ENCODE measurements at places on chromosomes 3 and 15.

DNA sequence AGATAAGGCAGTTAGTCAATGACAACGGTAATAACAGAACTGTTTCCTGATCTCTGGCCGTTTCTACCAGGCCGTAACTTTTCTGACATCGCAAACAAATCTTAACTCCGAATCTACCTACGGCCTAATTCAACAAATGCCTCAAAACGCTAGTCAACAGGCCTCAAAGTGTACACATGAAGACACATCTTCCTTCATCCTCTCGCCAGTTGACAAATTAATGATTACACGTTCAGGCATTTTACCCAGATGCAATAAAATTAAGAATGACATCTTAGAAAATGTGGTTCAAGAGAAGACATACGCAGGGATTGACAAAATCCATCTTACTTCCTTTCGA lies 1.5 kb downstream of the SFMBT1 start:
- H3K27ac ChIP-seq = peak overlapping the region; percentile 94
- H3K27me3 ChIP-seq = no peaks in the 10 kb centered on the region
- no peak for ATAC-seq
- no peaks in the 10 kb centered on the region for H3K36me3 ChIP-seq

DNA sequence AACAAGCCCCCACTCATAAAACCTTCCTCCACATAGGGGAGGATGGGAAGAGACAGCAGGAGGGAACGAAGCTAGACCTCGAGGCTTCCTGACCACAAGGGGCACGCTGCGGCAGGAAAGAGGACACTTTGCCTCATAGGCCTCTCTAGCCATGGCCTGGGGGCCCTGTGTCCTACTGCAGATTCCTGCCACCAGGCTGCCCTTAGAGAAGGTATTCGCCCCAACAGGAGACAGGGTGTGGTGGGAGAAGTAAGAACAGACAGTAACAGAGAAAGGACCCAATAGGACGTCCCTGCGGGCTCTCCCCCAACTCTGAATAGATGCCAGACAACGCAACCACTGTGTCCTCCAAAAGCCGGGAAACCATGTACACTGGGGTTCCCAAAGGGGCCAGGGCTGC lies 36.8 kb downstream of the ADCY5 start:
- H3K36me3 ChIP-seq = no peaks in the 10 kb centered on the region
- H3K4me1 ChIP-seq = peaks cover 23% of the 10 kb centered on the region
- ATAC-seq = peak; percentile 49
- peak overlapping the region; percentile 43 for H3K4me3 ChIP-seq
- H3K27ac ChIP-seq = peak overlapping the region; percentile 92

DNA sequence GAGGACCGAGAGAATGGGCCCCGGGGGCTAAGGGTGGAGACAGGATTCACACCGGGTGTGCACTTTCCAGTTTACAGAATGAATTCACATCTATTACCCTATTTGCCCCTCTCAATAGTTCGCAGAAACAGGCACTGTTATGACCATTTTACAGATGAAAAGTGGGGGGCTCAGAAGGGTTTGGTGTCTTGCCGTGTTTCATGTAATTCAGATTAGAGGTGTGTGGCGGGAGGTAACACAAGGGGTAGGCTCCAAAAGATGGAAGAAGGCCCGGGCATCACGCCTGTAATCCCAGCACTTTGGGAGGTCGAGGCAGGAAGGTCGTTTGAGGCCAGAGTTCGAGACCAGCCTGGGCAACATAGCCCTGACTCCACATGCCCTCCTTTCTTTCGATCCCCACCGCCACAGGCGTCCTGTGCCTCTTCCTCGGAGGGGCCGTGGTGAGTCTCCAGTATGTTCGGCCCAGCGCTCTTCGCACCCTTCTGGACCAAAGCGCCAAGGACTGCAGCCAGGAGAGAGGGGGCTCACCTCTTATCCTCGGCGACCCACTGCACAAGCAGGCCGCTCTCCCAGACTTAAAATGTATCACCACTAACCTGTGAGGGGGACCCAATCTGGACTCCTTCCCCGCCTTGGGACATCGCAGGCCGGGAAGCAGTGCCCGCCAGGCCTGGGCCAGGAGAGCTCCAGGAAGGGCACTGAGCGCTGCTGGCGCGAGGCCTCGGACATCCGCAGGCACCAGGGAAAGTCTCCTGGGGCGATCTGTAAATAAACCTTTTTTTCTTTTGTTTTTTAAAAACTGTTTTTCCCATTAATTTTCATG lies 3.4 kb downstream of the DUOXA2 start:
- peaks cover 19% of the 10 kb centered on the region for H3K4me1 ChIP-seq
- H3K27ac ChIP-seq = no peak overlapping the region
- H3K27me3 ChIP-seq = peaks cover 97% of the 10 kb centered on the region
- ATAC-seq = peak; percentile 30
- H3K4me3 ChIP-seq = no peak overlapping the region
- H3K36me3 ChIP-seq = no peaks in the 10 kb centered on the region

- no peaks in the 10 kb centered on the region for H3K36me3 ChIP-seq
- peak; percentile 54 for ATAC-seq
- no peak overlapping the region for H3K4me3 ChIP-seq
- H3K27me3 ChIP-seq = peaks cover 9% of the 10 kb centered on the region
These were observed 6.0 kb upstream of the PLCB2 start for GRCh38 chr15:40313531-40314398.
